ENCODE measurements at places on chromosomes 6 and 20.

DNA sequence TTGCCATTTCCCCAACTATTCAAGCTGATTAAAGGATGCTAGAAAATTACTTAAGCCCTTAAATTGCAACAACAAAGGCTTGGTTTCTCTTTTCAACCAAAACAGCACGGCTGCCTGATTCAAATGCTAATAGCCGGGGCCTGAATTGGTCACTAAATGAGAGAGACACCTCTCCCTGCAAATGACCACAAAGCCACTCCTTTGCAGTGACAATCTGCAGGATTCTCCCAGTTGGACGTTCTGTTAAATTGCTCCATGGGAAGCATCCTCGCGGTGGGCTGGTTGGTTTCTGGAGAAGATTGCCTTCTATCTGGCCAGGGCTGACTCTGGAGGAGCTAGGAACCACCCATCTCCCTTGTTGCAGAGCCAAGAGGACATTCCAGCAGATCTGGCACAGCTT, 29.7 kb upstream of the TBXT start:
- DNase-seq, result no peak

DNA sequence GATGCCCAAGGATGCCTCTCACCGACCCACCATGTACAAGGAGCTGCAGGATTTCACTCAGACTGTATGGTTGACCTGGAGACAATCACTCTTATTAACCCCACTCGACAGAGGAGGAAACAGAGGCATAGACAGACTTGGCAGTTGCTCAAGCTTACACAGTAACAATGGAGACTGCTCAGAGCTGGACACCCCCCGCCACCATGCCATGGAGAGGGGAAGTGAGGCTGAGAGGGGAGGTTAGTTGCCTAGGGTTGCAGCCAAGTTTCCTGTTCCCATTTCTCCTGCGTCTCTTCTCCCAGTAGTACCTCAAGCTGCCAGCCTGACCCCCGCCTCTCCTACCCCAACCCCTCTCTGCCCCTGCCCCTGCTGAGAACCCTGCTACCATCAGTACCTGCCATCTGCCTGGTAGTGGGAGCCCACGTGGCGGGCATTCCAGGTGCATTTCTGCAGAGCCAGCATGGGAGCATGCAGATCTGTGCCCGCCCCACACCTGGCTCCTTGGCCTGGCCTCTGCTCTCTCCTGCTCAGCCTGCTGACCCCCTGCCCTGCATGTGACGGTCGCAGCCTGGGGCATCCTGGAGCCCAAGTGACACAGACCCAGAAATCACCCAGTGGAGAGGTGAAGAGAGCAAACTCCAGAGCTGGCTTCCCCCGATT, 157.7 kb downstream of the PREX1 start:
- no peak for DNase-seq

DNA sequence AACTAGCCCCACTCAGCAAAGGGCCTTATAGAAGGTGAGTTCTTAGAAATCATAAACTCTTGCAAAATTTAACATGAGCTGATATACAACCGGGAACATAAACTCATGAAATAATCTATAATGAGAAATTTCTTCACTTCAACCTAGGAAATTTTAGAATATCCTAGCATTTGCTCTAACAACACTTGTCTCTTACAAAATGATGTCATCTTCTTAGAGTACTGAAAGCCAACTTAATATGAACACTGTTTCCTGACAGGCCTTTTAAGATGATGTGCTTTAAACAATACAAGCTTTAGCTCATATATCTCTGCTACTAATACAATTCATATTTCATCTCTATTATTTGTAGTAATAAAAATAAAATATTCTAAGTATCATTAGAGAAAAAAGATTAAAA, 932 bp downstream of the PACRG start:
- no peak for DNase-seq

DNA sequence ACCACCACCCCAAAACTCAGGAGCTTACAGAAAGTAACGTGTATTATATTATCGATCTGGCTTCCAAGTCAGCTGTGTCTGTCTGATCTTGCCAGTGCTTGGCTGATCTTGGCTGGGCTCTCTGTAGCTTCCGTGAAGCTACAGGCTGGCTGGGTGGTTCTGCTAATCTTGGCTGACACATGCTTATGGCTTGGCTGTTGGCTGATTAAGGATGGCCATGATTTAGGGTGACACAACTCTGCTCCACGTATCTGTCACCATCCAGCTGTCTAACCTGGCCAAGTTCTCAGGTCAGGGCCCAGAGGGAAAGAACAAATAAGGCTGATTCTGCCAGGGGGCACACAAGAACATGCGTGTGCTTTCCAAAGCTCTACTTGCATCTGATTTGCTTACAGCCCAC, 64.7 kb upstream of the PRL start:
- no peak for DNase-seq

DNA sequence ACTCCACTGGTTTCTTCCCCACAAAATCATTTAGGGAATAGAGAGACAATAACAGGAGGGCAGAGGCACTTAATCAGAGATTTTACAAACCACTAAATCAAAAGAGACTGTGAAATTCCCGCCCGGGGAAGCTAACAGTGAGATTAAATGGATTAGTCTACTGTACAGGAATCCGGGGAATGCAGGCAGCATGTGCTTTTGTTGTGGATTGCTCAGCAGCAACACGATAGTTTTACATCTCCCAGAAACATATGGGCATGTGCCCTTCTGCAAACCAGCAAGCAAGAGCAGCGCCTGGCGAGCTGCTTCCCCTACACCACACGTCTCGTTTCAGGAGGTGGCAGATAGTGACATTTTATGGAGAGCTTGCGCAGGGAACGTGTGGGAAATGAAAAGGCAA, 382.3 kb downstream of the CD83 start:
- peak; percentile 95 for DNase-seq

DNA sequence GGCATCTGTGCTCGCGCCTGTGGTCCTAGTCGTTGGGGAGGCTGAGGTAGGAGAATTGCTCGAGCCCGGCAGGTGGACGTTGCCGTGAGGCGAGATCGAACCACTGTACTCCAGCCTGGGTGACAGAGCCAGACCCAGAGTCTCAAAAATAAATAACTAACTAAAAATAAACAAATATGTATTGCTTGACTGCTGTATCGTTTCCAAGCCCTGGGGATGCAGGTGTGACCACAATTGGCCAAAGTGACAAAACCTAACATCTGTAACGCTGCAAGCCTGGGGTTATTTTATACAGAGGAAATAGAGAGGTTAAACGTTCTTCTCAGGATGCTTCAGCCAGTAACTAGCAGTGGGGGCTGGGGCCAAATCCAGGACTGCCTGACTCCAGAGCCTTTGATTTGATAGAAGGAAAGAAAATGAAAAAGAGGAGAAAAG, 1.9 kb upstream of the SRSF3 start:
- DNase-seq, result no peak

DNA sequence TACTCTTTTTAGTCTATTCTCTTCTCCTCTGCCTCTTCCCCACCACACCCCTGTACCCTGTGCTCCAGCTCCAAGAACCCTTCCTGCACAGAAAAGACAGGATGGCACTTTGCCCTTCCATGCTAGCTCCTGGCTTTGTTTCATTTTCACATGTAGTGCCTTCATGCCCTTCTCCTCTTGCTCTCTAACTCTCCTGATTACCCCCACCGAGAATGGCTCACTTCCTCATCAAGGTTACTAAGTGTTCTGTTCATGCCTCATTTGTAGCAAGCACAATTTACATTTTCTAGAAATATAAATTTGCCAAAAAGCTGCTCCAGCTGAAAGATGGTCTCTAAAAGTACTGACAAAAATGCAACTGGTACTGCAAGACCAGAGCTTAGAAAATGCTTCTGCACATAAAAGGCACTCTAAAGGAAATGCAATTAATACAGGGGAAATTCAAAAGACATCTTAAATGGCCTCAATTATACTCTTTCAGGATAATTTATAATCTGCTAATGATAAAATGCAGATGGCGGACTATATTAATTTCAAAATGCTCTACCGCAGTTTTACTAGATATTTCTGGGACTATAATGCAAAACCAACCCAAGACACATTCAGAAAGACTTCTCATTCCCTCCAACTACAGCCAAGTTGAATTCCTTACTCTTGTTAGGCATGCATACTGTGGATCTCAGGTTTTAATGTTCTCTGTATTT, 570.2 kb downstream of the PRKN start:
- peak; percentile 6 for DNase-seq

GRCh38 chr6:163438298-163438939, 23.9 kb downstream of the QKI start:
- DNase-seq, result no peak

DNA sequence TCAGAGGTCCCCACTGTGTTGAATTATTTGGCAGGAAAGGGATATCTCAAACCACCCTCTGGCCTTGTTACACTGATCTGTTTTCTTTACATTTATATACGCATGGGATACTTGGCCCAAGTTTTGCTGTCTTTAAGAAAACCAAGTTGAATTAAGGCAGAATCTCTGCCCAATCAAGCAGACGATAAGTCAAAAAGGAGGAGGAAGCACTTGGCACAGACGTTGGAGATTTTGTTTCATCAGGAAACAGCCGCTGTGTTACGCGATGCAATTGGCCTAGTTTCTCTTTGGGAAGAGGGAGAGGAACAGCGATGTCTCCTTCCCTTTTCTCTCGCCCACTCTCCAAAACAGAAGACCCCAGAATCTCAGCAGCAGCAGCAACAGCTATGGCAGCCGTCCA, 20.2 kb upstream of the NAA20 start:
- DNase-seq, result no peak

DNA sequence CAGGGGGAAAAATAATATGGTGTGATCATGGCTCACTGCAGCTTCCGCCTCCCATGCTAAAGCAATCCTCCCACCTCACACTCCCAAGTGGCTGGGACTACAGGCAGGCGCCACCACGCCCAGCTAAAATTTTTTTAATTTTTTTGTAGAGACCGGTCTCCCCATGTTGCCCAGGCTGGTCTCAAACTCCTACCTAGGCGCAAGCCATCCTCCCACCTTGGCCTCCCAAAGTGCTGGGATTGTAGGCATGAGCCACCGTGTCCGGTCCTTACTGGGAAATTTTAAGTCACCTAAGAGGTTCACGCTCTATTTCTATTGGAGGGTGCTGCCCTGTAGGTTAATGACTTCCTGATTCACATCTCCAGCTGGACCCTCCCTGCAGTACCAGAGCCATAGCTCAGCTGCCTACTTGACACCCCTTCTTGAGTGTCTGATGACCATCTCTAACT, 626 bp upstream of the CDK5RAP1 start:
- no peak for DNase-seq

GRCh38 chr20:45341939-45342854, 6.0 kb downstream of the SDC4 start:
- no peak for DNase-seq

DNA sequence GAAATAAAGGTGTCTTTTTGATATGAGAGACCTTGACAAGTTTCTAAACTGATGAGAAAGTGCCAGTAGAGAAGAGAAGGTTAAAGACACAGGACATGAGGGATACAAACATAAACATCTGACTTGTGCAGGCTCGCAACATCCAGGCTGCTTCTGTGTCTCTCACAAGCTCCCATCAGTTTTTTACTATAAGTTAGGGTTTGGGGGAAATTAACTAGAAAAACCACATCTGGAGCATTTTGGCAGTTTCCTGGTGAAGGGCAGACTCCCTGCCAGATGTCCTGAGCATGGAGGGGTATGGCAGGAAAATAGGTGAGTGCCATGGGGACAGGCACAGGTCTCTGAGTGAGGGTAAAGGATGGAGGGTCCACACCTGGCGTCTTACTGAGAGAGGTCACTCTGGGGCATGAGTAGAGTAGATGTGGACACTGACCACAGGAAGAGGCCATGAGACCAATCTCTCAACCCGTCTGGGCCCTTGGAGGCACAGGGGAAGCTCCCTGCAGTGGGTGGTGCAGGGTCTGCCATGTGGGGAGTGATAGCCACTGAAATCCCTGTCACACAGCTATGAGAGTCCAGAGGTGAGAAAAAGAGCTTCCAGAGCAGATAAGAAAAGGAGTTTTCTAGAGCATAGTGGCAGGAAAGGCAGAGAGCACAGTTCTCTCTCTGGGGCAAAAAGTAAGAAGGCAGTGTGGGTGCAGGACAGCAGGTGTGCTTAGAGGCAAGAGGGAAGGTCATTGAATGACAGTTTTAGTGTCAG, 193.3 kb upstream of the SYNDIG1 start:
- no peak for DNase-seq

Measured in fibroblast of skin of right quadriceps (primary cell).